Bone marrow (tissue), 2 donors: ENCODE measurements at places on chromosomes 3 and 15.

- no peak for DNase-seq
Observed at GRCh38 chr3:171828902-171829770, 14.0 kb upstream of the TMEM212 start.

GRCh38 chr3:36907911-36908646 is 36.8 kb downstream of the TRANK1 start:
- DNase-seq: peak; percentile 77

DNA sequence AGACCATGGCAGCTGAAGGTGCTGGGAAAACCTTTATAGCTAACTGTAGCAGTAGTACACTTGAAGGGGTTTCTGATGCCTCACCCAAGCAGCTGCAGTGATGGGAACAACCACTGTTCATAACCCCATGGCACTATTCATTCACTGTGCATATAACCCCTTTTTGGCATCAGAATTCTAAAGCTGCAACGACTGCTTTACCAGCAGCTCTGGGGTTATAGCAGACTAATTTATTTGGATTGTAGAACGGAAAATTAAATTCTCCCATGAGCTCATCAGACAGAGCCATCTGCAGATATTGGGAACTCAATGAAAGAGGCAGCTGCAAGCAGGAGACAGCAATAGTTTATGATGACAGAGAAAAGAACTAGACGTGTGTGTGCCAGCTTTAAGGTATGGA is 28.6 kb downstream of the TFDP2 start:
- no peak for DNase-seq

GRCh38 chr3:130258532-130258952 is 86.9 kb upstream of the COL6A5 start:
- no peak for DNase-seq

GRCh38 chr3:184316792-184317191 is 2.4 kb downstream of the EIF4G1 start:
- no peak for DNase-seq

GRCh38 chr3:107452436-107452835 is 70.3 kb upstream of the BBX start:
- DNase-seq: no peak
